CD4-positive, alpha-beta T cell treated with Interleukin-2 at 100 ng/mL for 4 hours (primary cell): ENCODE measurements at places on chromosomes 2 and 18.

DNA sequence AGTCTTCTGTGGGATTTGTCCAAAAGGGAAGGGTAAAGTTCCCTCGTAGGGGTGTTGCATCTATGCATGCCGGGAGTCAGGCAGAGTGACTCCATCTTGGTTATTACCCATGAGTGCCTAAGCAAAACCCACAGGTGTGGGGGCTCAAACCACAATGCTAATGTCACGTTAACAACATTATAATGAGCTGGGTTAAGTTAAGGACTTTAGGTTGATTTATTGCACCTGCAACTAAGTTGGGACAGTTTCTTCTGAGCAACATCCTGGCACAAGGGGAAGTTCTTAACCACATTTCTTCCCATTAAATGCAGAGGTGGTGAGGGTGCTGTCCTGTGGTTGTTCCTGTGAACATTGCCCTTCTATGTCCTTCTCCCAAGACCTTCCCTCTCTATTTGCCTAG is 1596.8 kb upstream of the SLC39A10 start:
- DNase-seq = no peak

GRCh38 chr2:239964399-239965185 is 60.5 kb downstream of the NDUFA10 start:
- no peak for DNase-seq

DNA sequence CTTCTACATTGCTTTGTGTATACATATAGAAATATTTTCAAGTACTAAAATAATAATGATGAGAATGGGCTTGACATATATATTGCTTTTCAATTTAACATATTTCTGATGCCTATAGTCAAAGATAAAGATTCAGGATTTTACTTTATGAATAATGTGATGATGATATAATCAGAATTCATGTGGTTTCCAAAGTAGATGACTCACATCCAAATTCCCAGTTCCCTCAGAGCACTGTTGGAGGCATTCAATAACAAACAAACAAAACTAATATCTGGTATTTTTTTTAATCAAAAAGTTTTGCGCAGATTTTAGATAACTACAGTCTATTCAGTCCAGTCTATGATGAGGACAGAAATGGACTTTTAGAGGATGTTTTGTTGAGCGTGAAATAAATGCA is 2094.5 kb upstream of the CELF4 start:
- DNase-seq = no peak

DNA sequence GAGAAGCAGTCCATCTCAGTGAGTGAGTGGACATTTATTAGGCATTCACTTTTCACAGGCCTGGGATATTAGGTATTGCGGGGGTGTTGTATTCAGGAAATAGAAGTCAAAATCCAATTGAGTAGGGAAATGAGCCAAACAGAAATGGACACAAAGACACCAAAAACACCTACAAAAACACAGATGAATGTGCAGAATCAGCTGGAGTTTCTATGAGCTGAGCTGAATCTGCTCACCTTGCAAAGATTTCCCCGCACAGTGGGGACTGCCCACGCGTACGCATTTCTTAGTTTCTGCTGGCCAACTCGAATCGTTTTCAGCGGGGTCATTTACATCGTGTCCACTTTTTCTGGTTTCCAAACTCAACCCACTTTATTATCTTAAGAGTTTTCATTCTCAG is 160.0 kb downstream of the BCL2 start:
- DNase-seq = no peak
